ENCODE measurements at places on chromosomes 4 and X.

- no peak for DNase-seq
Observed at GRCh38 chr4:111630705-111631104, 514.5 kb upstream of the FAM241A start.

GRCh38 chrX:101415180-101416145 lies 7.4 kb downstream of the HNRNPH2 start:
- DNase-seq = peak; percentile 59

- no peak for DNase-seq
Observed at GRCh38 chr4:13088726-13089658, 395.1 kb downstream of the RAB28 start.

- DNase-seq = peak; percentile 8
Observed at GRCh38 chr4:94304365-94304971, 38.2 kb downstream of the HPGDS start.

DNA sequence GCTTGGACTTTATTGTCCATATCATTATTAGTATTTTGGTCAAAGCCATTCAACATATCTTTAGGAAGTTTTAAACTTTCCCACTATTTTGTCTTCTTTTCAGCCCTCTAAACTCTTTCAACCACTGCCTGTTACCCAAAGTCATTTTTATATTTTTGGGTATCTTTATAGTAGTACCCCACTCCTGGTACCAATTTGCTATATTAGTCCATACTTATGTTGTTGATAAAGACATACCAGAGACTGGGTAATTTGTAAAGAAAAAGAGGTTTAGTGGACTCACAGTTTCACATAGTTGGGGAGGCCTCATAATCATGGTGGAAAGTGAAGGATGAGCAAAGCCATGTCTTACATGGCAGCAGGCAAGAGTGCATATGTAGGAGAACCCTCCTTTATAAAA lies 271.4 kb downstream of the KLHL4 start:
- no peak for DNase-seq
